ENCODE measurements at places on chromosomes 5 and 9.

GRCh38 chr9:36276781-36277181, 18.5 kb upstream of the GNE start:
- DNase-seq: no peak

GRCh38 chr9:89815903-89816573, 211.2 kb downstream of the GADD45G start:
- no peak for DNase-seq

GRCh38 chr5:135488727-135489465, 36.7 kb upstream of the TIFAB start:
- DNase-seq: no peak

DNA sequence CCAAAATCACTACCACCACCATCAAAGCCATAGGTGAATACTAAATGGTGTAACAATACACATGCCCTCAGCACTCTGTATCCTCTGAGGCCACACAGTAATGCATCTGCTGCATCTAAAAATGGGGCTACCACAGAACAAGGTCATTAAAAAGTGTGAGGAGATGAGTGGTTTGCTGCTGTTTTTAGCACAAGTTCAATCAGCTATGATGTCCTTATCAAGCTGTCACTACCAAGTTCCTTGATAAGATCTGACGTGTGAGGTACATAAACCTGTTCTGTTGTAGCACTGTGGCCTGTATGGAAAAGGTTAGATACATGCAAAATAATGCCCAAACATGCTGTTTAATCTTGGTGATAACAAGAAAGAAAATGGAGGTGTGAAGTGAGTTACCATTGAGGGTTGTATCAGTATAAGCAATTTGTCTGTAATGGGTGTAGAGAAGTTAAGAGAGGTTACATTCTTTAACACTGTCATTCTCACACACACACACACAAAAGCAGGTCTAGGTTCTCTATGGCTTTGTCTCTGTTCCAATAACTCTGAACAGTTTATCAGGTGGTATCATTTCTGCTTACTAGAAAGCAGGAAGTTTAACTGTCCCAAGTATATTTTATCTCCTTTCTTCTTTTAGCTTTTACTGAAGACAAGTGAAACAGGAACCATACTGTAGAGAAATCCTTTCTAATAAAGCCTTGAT, 252.9 kb downstream of the CWC27 start:
- DNase-seq: no peak

GRCh38 chr9:112132356-112132755, 42.7 kb downstream of the SUSD1 start:
- DNase-seq: no peak

GRCh38 chr9:108272349-108272899, 583.4 kb downstream of the ACTL7B start:
- DNase-seq: no peak

DNA sequence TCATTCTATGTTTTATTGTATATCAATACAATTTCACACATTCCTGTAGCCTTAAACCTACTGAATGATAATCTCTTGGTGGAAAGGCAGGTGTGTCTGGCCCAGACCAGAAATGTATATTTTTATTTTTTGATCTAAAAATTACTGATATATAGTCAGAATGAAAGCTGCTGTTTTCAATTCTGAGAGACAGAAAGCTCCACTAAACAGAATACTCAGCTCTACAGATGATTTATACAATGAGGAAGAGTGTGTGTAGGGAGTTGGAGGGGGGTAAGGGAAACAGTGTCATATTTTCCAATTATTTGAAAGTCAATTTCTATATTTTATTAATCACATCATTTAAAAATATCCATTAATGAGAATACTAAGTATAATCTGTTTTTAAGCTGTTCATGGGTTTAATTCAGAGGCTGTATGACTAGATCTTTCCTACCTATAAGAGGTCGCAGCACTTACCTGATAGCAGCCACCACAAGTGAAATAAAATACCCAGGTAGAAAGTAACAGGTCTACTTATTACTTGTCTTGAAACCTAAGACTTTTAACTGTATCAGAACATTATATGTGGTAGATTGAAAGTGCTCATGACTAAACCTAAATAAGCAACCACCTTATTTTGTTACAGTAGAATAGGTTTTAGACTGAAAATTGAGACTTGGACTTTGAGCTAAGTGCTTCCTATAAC, 183.4 kb downstream of the TMC1 start:
- no peak for DNase-seq

DNA sequence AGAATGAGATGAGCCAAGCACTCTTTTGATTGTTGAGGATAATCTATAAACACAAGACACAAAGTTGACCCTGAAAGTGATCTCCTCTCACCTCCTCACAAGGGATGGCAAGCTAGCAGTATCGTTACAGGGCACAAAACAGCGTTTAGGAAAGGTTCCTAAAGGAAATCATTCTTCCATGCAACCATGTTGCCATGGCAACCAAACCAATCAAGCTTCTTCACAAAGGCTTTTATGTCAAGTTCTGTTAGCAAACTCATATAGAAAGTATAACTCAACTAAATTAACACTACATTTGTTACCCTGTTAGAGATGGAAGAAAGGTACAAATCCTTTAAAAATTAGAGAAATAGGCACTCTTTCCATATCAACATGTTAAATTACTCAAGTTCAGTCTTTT, 1016.8 kb upstream of the DMAC1 start:
- DNase-seq: no peak

DNA sequence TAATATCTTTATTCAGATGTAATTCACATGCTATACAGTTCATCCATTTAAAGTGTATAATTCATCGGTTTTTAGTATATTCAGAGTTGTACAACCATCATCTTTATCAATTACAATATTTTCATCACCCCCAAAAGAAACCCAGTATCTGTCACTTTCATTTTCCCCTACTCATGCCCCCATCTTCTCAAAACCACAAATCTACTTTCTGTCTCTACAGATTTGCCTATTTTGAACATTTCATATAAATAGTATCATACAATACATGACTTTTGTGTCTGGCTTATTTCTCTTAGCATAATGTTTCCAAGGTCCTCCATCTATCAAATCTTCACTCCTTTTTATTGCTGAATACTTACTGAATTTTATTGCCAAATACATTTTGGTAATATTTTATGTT, 305.1 kb upstream of the SGCD start:
- DNase-seq: no peak

- DNase-seq: no peak
Observed at GRCh38 chr5:6467591-6467990, 18.9 kb downstream of the UBE2QL1 start.

- no peak for DNase-seq
Observed at GRCh38 chr5:96094904-96095303, 133.3 kb upstream of the ELL2 start.

GRCh38 chr5:172610643-172611042, 30.4 kb upstream of the NEURL1B start:
- DNase-seq: no peak

DNA sequence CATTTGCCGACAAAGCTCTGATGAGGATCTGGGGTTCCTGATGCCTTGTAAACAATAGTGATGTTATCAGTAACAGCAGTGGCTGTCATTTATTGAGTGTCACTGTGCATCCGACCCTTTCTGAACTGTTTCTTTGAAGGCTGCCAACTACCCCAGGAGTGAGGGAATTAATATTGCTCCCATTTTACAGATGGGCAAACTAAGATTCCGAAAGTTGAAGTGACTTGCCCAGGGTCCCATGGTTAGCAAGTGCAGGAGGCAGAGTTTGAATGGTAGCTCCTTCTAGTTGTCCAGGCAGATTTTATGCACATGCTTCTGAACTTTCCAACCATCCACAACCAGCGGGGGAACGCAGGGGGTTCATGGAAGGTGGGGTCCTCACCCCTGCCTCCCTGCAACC, 81.9 kb downstream of the COL27A1 start:
- no peak for DNase-seq

- no peak for DNase-seq
Observed at GRCh38 chr9:104927216-104927911, 591 bp downstream of the ABCA1 start.

GRCh38 chr5:143142596-143143435, 260.7 kb downstream of the NR3C1 start:
- no peak for DNase-seq

DNA sequence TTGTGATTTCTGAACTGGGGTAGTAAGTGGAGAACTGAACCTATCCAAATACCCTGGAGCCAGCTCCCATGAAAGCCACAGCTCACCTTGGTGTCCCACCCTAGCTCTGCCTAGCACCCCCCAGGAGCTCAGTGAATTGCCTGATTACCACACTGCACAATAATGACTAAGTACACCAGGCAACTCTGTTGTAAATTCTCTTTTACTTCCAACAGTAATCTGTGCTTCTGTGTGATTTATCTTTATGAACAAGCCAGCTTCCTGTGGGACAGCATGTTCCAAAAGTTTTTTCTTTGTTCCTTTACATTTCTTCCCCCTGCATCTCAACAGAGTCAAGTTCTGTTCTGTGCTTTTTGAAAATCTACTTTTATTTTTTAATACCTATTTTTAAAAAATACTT, 22.1 kb upstream of the GRPEL2 start:
- DNase-seq: no peak

DNA sequence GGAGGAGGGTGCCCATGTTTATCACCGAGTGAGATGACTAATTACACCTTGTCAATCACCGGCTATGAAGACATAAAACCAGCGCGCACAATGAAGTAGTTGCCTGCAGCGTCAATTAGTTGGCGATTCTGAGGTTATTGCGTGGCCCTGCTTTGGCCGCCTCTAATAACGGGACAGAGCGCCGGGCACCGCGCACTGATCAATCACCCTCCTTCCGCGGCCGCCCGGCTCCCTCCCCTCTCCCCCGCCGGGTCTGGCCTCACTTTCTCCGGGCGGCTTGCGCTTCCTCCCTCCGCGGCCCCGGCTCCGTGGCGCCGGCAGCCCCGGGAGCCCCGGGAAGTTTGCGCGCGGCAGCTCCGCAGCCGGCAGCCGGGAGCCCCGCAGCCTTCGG, 3.3 kb upstream of the LHX2 start:
- no peak for DNase-seq

DNA sequence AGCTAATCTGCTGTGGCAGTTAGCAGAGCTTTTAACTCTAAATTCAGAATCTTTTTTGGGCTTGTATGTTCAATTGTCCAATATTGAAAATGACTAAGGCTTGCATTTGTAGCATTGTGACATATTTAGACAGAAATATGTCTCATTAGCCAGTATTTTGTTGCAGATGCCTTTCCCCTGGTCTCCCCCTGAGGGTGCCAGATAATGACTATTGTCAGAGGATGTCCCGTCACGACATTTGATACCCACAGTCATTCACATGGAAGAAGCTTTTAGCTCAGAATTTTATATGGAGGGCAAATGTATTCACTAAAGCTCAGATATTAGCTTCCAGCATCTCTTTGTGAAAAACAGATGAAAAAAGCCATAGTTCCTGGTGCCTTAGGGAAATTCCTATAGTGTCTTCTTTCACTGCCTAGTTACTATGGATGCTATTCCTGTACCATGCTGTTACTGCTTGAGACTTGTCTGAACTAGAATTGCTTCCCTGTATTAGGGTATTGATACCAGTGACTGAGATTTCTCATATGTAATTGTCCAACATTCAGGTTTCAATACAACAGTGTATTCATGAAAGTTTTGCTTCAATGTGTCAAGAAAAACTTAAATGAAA, 96.2 kb downstream of the CCDC192 start:
- no peak for DNase-seq

GRCh38 chr5:58761407-58761806, 178.5 kb downstream of the RAB3C start:
- DNase-seq: no peak

GRCh38 chr5:141760193-141760592, 78.2 kb upstream of the ARAP3 start:
- DNase-seq: no peak

DNA sequence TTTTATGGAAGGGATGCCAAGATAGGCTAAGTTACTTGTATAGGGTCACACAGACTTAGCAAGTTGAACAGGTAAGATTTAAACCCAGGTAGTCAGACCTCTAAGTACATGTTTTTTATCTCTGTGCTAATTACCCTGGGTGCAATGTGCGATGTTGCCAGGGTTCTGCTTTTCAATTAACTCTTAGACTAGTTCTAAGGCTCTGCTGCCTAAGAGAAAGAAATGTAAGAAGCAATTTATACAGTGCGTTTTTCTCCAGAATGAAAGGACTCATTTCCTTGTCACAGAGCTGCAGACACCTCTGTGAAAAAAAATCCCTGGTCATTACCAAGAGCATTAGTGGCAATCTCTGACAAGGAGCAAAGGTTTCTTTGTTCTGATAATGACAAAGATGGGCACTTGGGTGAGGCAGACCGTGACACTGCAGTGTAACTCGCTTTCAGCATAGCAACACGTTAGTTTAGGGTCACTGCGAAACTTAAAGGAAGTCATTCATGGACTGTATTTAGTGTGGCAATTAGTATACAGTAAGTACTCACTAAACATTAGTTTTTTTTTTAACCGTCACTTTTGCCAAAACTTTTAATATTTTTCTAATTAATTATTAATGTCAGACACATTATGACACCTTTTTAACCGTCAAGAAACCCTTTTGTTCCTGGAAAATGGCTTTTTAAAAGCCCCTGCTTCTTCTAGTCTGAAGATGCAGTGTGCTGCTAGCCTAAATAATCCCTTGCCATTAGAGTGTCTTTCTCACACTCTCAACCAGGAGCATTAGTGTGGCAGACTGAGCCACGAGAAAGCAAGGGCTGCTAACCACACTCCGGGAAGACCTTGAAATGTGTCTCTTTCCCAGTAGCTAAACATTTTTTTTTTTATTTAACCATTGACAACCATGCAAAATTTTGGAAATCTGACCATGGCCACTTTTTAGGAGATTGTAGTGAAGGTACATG, 520.0 kb upstream of the C9orf72 start:
- no peak for DNase-seq

GRCh38 chr5:1247811-1248210, 22.6 kb downstream of the SLC6A18 start:
- DNase-seq: no peak

- DNase-seq: no peak
Observed at GRCh38 chr5:66609615-66610014, 13.4 kb downstream of the MAST4 start.

- no peak for DNase-seq
Observed at GRCh38 chr5:98742396-98743073, 30.9 kb upstream of the RGMB start.

DNA sequence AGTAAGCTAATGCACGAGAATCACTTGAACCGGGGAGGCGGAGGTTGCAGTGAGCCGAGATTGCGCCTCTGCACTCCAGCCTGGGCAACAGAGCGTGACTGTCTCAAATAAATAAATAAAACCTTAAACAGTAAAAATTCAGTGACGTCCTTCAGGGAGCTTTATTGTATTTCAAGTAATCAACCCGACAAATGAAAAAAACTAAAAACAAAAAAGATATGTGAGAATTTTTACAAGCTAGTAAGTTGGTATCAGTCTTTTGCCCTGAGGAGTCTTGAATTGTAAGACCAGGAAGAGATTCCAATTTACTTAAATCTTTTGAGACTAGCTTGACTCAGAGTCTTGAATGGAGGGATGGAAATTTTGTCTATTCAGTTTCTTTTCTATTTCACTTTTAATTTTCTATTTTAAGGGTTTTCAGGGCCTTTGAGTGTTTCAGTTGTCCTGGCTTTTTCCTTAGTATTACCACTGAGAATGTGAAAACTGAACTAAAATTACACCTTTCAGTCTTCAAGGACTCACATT, 126.0 kb upstream of the DHFR start:
- no peak for DNase-seq
